ENCODE measurements at places on chromosomes 5 and 9. TPM values are rescaled to one million over a fixed set of nuclear protein-coding genes. Genes with fewer than 3 reads are reported as not detected.

GRCh38 chr5:133697536-133698258 lies 85.4 kb upstream of the FSTL4 start:
- DNase-seq = no peak

- DNase-seq = no peak
These were observed 607 bp downstream of the UHRF2 start for GRCh38 chr9:6413365-6414246.

- DNase-seq = no peak
These were observed 41.6 kb downstream of the TSTD2 start for GRCh38 chr9:97591535-97591934.

DNA sequence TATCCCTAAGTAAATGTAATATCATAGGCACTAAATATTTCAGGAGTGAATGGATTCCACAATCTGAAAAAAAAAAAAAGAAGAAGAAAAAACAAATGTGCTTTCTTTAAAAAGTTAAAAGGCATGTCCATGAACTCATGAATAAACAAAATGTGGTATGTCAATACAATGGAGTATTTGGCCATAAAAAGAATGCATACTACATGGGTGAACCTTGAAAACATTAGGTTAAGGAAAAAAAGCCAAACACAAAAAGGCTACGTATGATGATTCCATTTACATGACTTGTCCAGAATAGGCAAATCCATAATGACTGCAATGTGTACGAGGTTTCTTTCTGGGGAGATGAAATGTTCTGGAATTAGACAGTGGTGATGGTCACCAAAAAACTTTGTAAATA lies 45.3 kb downstream of the FNIP1 start:
- DNase-seq = no peak

GRCh38 chr9:95086564-95086955 lies 230.9 kb downstream of the FANCC start:
- no peak for DNase-seq

DNA sequence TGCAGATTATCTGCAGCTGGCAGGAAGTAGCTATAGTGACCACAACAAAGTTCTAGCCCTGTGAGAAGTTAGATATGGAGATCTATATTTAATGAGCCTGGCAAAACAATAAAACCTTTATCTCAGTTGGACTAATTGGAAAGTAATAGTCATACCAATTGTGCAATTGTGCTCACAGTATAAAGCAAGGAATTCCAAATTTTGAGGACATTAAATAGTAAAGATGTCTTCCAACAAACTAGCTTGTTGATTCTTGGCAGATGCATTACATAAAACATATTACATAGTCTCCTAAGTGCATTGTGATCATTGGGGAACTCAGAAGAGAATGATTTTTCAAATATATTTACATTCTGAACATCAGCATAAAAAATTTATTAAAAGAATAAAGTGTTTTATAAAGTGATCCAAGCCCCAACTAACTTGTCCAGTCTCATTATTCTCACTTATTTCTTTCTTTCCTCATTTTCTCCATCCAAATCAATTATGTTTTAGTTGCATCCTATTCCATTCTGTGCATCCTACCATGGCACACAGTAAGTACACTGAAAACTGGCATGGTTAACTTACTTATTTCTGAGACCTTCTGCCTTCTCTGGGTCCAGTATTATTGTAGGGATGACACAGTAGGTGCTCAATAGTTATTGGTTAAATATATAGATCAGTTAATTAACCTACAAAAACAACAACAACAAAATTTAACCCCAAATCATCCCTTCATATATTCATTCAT lies 977.2 kb upstream of the NUDT12 start:
- no peak for DNase-seq

- no peak for DNase-seq
These were observed 86.2 kb downstream of the DENND1A start for GRCh38 chr9:123843703-123844102.

- DNase-seq = no peak
These were observed 12.4 kb upstream of the CRB2 start for GRCh38 chr9:123343443-123344191.

- no peak for DNase-seq
These were observed 53.2 kb downstream of the MVB12B start for GRCh38 chr9:126379661-126380360.

- no peak for DNase-seq
These were observed 266.2 kb upstream of the IRX1 start for GRCh38 chr5:3329427-3329826.

DNA sequence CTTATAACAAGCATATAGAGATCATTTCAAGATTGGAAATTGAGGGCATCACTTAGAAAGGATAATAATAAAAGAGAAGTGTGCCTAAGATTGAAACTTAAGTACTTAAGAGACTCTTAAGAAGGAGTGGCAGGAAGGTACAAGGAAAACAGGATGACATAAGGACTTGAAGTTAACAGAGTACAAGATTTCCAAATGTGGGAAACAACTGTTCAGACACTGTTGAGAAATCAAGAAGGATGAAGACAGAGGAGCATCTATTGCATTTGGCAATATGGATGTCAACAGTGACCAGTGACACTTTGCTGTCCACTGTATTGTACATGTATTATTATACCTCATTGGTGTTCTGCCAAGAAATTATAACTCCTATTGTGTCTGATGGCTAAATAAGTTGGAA lies 157.8 kb upstream of the PTGER4 start:
- DNase-seq = no peak

The ABO gene
- total RNA-seq = 2.3 TPM

The ZNF454 gene
- 1.8 TPM for total RNA-seq

The INSL6 gene
- not detected for total RNA-seq

The COL23A1 gene
- 0.55 TPM for total RNA-seq

The SAPCD2 gene
- 0.42 TPM for total RNA-seq

The SPAG8 gene
- 0.61 TPM for total RNA-seq

The GPR151 gene
- not detected for total RNA-seq
